ENCODE measurements at places on chromosomes 11 and 22.
A peak's percentile ranks its signal among the peaks of the same experiment; 100 is the strongest.

GRCh38 chr11:94142308-94143281 is 14.0 kb downstream of the PANX1 start:
- peak; percentile 21 for DNase-seq

DNA sequence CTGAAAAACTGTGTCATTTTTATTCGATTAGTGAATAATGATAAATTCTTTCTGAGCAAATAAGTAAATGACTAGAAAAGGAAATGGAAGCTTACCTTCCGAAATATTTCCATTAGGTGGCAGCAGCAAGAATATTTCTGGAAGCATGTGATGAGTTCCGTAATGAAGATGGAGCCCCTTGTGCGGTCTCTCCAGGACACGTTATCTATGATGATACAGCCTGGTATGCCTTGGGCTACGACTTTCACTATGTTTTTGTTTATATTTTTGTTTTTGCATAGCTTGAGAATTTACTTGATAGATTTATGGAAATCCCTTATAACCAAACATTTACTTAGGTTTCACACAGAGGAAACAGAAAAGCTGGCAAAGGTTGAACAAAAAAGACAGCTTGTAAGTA is 25.7 kb downstream of the CASP5 start:
- DNase-seq, result no peak

GRCh38 chr11:10866893-10867331 is 9.1 kb upstream of the ZBED5 start:
- no peak for DNase-seq

GRCh38 chr11:12453243-12453642 is 75.9 kb downstream of the PARVA start:
- no peak for DNase-seq

GRCh38 chr11:86755146-86755545 is 45.2 kb upstream of the PRSS23 start:
- DNase-seq, result no peak

DNA sequence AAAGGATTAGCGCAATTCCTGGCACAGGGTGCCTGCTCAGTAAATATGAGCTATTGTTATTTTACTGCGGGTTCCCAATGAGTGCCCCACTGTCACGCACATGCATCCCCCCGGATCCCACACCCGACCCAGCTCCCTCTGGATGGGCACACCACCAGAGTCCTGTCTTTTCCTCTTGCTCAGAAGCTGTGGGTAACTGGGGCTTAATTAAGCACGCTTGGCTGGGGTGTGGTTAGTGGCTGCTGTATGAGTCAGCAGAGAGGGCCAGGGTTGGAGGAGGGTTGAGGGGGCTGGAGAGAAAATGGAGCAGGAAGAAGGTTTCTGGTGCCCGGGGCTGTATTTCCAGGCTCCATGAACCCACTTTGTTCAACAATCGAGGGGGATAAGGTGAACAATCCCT is 30.3 kb upstream of the NECTIN1 start:
- DNase-seq, result no peak

GRCh38 chr11:16312233-16312765 is 44.0 kb downstream of the SOX6 start:
- peak; percentile 56 for DNase-seq

GRCh38 chr11:75468534-75469340 is 35.7 kb upstream of the KLHL35 start:
- DNase-seq, result no peak

DNA sequence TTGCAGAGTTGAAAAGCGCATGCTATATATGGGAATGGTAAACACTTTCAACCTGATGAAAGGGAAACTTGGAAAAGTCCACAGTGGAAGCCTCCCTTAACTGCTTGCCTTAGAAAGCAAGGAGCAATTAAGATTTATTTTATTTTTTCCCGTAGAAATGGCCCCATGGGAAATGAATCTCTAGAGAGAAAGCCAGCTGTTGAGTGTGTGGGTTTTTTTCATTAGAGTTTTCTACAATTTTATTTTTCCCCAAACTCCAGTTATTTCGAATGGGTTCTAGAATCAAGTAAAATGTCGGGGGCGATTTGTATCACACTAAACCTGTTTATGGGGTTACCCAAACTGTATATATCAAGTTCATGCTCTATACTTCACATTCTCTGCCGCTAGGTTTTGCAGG is at the start of gene OR5M3:
OR5M3 (minus strand) TSS at position 101 of the 400 bp plus-strand sequence. CDS start 2,855 bp downstream, outside the sequence.
- DNase-seq, result no peak

GRCh38 chr11:31419138-31419537 is 49.5 kb downstream of the DNAJC24 start:
- no peak for DNase-seq

DNA sequence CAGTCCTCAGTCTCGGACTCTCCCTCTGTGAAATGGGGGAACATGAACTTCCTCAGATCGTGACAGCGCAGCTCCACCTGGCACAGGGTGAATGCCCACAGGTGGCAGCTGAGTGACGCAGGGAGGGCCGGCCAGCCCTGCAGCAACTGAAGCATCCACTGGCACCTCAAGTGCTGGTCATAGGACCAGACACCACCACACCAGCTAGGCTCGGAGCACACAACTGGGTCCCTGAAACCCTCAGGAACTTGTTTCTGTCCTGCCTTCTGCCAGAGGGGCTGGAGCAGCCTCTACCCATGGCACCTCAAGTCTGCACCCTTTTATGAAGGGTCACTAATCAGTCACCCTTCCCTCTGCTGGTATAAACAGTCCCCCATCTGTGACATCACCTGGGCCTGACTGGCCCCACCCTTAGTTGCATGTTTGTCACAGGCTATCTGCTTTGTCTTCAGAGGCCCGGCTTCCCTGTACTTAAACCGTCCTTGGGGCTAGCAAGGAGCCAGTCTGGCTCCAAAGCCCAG is 7.4 kb upstream of the CDC42BPG start:
- DNase-seq, result no peak

- DNase-seq, result no peak
These were observed 6.4 kb downstream of the MARK2 start for GRCh38 chr11:63845303-63845702.

DNA sequence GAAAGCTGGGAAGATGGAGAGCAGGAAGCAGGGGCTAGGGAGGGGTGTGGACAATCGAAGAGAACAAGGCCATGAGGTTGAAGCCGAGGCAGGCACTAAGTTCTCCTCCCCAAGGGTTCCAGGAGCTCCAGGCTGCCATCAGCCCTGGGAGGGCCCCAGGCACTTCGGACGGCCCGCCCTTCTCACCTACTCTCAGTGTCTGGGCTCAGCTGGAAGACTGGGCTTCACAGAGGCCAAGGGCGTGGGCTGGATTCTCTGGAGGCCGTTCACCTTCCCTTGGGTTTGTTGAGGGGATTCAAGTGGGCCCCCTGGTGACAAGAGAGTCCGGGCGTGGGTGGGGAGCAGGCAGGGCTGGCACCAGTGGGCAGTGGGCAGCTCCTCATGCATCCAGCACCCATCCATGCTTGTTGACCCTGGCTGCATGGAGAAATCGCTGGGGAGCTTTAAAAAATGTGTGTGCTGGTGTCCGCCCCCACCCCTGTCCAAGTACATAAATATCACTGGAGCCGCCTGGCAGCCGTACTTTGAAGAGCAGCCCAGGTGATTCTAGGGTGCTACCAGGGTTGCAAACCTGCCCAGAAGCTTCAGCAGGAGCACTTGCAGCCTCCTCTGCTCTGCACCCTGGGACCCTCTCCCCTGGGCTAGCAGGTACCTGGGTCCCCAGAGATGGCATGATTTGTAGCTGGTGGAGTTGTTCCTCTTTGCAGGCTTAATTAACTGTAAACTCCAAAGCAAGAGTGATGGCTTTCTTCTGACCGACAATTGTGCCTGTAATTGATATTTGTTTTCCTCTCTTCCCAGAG is 74.3 kb downstream of the RTL6 start:
- DNase-seq, result peak; percentile 72

- DNase-seq, result no peak
These were observed 20.9 kb downstream of the EXT2 start for GRCh38 chr11:44116234-44116830.

DNA sequence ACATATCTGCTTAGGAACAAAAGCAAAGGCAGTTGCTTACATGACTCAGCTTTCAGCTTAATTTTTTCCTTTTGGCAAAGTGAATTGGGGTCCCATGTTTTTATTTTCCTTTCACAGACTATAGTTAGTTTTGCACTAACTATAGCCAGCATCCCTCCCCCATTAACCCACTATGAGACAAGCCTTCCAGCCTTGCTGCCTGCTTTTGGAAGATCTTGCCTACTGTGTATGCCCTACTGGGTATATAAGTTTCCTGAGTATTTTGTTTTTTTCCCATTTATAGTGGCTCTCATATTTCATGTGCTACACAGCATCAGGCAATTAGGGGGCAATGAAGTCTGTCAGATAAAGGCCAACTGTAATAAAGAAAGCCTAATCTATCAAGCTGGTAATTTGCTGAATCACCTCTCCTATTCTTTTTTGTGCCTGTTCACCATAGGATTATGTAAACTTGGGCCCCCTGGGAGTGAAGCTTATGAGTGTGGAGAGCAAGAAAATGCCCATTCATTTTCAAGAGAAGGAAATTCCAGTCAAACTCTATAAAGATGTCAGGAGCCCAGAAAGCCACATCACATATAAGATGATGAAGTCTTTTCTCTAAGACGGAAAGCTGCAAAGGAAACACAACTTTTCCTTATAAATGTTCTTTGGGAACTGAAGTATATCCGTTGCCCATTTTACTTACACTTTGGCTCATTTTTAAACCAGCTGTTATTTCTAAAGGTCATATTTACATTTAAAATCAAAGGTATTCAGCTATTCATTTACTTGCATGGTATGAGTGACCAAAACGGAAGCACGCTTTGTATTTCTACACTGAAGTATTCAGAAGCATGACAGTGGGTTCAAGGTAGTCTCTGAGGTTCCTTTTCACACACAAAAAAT is 64.0 kb downstream of the CCDC83 start:
- DNase-seq, result no peak

DNA sequence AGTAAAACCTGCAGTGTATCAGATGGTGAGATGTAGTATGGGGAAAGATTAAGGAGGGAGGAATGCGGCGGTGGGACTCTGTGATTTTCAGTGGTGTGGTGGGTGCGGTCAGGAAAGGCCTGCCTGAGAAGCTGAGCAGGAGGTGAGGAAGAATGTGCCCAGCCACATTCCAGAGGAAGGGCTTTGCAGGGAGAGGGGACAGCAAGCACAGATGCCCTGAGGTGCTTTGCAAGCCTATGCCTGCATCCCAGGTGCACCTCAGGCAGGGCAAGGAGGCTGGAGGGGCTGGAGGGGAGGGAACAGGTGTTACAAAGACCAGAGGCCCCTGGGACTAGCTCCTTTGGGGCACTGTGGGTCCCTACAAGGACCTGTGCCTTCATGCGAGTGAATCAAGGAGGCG is 42.1 kb downstream of the MYO7A start:
- DNase-seq, result no peak

DNA sequence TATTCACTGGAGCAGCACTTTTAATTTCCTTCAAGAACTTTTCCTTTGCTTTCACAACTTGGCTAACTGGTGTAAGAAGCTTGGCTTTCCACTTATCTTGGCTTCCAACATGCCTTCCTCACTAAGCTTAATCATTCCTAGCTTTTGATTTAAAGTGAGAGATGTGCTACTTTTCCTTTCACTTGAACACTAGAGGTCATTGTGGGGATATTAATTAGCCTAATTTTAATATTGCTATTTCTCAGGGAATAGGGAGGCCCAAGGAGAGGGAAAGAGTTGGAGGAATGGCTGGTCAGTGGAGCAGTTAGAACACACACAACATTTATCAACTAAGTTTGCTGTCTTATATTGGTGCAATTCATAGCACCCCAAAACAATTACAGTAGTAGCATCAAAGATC is 24.6 kb upstream of the CCDC90B start:
- no peak for DNase-seq

GRCh38 chr11:10805741-10806140 is 3.0 kb downstream of the EIF4G2 start:
- DNase-seq, result no peak

- DNase-seq, result no peak
These were observed 433.5 kb upstream of the FAT3 start for GRCh38 chr11:91791171-91791468.

DNA sequence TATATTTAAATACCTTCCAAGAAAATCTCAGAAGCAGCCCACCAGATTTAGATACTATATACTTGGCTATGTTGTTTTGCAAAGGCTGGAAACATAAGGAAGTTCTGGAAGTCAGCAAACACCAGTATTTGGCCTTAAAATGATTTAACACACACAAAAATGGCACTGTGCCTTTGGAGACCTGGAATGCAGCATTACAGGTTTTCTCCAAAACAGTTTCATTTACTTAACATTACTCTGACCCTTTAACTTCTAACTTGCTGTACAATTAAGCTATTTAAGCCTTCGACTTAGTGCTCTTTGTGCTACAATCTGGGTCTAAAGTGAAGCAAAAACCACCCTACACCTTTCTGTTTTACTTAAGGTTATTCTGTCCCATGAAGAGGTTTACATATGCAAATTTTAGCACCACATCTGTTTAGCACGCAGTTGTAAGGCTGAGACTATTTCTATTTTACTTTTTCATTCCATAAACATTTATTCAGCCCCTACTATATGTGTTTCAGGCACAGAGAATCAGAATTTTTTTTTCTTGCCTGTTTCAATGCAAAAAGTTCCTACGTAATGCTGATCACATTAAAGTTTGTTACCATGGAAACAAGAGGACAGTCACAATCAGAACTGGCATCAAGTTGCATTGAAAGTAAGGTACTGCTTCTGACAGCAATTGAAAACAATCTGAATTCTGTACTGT is 70.3 kb downstream of the MAML2 start:
- no peak for DNase-seq

GRCh38 chr22:49763696-49764095 is 64.0 kb downstream of the BRD1 start:
- no peak for DNase-seq

DNA sequence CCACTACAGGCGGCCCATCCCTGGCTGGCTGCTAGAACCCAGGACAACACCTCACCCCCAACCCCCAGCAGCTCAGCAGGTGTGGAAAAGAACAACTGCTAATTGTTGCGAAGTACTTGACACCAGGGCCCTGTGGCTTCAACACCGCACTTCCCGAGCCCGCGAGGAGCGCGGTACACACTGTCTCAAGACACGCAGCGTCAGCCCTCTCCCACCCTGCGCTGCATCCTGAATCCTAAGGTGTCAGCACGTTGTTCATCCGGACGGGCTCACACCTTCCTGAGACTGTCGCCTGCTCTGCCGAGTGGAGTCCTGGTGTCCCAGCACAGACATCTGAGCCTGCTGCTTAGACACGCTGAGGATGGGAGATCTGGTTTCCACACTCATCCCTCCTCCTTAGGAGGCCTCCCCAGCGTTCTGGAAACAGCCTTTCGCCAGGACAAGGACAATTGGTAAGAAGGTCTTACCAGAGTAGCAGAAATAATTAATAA is 1336.2 kb downstream of the BRD1 start:
- no peak for DNase-seq

GRCh38 chr22:49779211-49779610 is 48.5 kb downstream of the BRD1 start:
- no peak for DNase-seq
